Left cardiac atrium (tissue), 4 donors: ENCODE measurements at places on chromosomes 11 and 22. TPM values are rescaled to one million over a fixed set of nuclear protein-coding genes. Genes with fewer than 3 reads are reported as not detected.

Gene PATE4
- total RNA-seq, result not detected

Gene SMIM35
- total RNA-seq, result not detected

Gene ADAMTS8
- total RNA-seq, result 53.0 TPM

Gene LMNTD2
- total RNA-seq, result 0.58 TPM

Gene HORMAD2
- not detected for total RNA-seq

Gene BCO2
- total RNA-seq, result 92.2 TPM

Gene OSM
- 0.56 TPM for total RNA-seq

DNA sequence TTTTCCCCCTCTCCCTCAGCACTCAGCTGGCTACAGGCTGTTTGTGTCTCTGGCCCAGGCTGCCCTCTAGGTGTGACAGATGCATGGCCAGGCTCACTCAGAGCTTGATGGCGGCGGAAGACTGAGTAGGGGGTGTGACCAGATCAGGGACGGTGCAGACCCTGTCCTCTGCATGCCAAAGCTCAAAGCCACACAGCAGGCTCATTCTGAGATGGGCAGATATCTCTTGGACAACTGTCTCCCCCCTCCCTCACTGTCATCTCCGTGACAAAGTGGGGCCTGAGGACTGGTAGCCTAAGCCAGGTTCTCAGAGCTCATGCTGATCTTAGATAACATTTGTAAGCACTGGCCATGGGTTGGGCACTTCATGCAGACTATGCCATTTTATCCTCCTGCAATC, 231.3 kb downstream of the DSCAML1 start:
- peak; percentile 10 for DNase-seq

DNA sequence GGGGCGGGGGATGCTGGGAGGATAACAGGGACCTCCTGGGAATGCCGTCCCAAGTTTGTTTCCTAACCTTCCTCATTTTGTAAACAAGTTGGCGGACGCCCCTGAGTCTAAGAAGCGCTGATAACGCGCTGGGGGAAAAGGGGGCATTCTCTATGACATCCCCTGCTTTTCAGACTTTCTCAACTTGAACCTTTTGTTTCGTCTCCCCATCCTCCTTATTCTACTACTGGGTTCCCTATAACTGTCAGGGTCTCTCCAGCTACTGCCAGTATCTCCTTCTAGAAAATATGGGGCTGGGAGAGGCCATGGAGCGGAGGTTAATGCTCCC, 654 bp downstream of the TMEM86A start:
- DNase-seq, result no peak

GRCh38 chr11:73445980-73446379, 69.8 kb downstream of the RELT start:
- no peak for DNase-seq

DNA sequence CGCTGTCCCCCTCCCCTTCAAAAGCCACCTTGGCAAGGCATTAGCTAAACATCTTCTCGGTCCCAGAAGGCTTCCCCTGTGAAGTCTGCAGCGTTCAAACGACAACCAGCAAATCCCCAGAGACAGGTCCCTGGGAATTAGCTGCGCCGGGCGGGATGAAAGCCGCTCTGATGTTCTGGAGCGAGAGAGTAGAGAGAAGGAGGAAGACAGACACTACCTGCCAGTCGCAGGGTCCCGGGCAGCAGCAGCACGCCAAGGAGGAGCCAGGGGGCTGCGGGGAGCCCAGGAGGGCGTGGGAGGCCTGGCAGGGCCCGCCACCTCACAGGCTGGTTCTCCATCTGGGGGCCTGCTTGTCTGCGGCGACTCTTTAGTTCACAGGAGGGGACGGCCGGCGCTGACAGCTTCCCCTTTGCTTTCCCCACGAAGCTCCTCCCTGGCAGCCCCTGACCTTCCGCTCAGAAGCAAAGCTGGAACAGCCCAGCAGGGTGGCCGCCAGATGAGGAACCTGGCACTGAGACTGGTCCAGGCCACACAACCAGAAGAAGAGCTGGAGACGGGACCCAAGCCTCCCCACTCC, at the start of gene NFAM1:
Gene NFAM1 (minus strand): TSS at position 384 of the 577 bp plus-strand sequence. CDS start 46 bp downstream, at position 338.
- peak; percentile 62 for DNase-seq

DNA sequence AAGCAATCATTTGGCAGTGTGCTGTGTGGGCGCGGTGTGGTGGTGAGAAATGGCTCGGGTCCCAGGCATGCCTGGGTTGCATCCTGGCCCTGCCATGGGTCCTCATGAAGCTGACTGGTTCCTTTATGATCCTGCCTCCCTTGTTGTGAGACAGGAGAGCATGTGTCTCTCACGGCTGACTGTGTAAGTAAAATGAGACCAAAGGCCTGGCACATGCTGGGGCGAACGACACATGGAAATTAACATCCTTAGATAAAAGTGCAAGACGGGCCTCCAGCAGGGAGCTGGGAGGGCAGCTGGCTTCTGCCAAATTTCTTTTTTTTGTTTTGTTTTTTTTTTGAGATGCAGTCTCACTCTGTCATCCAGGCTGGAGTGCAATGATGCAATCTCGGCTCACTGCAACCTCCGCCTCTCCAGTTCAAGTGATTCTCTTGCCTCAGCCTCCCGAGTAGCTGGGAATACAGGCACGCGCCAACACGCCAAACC, 9.4 kb upstream of the FBLN1 start:
- DNase-seq, result peak; percentile 58

GRCh38 chr11:25597696-25598095, 734.2 kb upstream of the ANO3 start:
- no peak for DNase-seq

DNA sequence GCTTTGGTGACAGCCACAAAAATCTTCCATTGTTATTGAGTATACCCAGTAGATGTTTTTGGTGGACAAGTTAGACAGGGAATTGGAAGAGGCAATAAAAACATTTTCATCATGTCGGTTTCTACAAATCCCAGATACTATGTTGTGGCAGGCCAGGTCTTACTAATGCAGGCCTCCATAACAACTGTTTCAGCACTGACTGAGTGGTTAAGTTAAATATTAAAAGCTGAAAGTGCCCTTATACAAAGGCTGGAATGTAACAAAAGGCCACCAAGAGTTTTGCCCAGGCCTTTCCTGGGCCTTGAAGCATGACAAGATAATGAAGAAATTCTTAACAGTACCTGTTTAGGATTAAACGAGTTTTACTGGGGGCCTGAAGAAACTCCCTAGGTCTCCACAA, 29.3 kb downstream of the DMC1 start:
- no peak for DNase-seq

DNA sequence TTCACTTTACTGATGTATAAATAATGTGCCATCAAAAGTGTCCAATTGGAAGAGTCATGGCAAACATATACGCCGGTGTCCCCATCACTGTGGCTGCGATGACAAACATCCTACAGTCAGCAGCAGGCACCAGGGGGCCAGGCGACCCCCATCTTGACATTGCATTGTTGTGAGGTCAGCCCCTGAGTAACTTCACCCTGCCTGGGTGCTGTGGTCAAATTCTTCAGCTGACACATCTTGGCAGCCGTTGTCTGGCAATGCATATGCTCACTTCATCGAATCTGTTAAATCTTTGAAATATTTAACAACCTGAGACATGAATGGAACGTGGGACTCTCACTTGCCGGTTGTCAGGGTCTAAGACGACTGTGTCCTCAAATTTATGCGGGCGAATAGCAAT, 430.9 kb downstream of the BRD1 start:
- DNase-seq, result no peak

DNA sequence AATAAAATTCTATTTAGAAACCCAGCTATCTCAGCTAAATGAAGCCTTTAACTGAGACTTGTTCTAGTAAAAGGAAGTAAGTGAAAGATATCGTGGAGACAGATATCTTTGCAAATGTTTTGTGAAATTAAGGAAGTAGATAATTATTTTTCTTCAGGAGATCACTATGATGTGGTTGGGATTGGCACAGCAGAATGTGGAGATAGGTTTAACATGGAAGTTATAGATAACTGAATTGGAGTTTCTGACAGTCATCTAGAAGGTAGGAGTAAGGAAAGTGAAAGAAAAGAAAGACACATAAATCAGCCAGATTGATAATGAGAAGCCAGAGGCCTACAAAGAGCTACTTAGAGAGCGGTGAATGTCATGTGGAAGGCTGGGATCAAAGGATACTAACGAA, 4.7 kb upstream of the CASP5 start:
- no peak for DNase-seq

GRCh38 chr11:33448461-33449130, 191.4 kb downstream of the HIPK3 start:
- no peak for DNase-seq

GRCh38 chr11:20162824-20163782, 2.8 kb upstream of the DBX1 start:
- peak; percentile 26 for DNase-seq

GRCh38 chr11:113457784-113458183, 17.4 kb downstream of the DRD2 start:
- DNase-seq, result no peak

GRCh38 chr11:71917646-71918140, 10.7 kb downstream of the XNDC1N start:
- no peak for DNase-seq

DNA sequence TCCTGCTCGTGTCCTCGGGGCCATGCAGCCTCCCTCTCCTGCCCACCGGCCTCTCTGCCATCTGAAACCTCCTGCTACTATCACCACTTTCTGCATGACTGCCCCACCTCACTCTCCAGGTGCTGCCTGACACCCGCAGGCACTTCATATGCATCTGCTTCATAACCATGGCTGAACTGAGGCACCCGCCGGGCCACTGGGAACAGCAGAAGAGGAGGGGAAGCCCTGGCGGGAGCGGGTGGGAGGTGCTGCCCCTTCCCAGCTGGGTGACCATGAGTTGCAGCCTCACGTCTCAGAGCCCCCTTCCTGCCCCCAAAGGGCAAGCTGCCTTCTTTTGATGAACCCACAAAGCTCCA, 21.7 kb upstream of the PICK1 start:
- DNase-seq, result no peak

- DNase-seq, result no peak
Measured at GRCh38 chr11:35664977-35665441, 2.4 kb downstream of the TRIM44 start.

GRCh38 chr11:112751772-112752171, 209.4 kb upstream of the NCAM1 start:
- DNase-seq, result no peak

DNA sequence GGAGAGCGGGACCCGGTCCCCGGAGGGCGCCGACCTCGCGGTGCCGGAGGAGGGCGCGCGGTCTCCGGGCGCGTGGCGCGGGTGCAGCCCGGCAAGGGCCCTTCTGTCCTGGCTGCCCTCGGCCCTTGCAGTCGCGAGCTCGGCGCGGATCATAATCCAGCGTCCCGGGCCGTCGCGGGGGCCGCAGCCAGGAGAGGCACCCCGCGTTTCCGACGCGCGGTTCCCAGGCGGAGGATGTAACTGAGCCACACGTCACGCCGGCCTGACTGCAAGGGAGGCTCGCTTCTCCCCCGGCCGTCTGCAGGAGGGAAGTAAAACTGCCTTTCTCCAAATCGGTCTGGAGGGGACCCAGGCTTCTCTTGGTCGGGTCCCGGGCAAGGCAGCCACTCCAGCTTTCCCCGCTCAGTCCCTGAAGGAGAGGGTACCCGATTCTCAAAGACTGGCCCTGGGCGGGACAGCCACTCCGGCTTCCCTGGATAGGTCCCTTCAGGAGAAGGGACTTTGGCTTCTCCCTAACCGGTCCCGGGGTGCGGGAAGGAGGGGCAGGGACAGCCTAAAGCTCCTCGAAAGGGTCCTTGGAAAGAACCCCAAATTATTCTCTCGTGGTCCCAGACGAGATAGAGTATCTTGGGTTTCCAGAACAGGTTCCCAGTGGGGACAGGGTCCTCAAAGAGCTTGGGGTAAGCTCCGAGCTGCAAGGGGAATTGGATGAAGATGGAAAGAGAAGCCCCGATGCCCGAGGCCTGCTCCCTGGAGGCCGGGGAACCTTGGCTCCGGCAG, 836 bp downstream of the SPON1 start:
- DNase-seq, result peak; percentile 42

- no peak for DNase-seq
Measured at GRCh38 chr11:69380921-69381581, 87.1 kb downstream of the MYEOV start.

GRCh38 chr11:45170484-45170883, 24.0 kb downstream of the PRDM11 start:
- no peak for DNase-seq

DNA sequence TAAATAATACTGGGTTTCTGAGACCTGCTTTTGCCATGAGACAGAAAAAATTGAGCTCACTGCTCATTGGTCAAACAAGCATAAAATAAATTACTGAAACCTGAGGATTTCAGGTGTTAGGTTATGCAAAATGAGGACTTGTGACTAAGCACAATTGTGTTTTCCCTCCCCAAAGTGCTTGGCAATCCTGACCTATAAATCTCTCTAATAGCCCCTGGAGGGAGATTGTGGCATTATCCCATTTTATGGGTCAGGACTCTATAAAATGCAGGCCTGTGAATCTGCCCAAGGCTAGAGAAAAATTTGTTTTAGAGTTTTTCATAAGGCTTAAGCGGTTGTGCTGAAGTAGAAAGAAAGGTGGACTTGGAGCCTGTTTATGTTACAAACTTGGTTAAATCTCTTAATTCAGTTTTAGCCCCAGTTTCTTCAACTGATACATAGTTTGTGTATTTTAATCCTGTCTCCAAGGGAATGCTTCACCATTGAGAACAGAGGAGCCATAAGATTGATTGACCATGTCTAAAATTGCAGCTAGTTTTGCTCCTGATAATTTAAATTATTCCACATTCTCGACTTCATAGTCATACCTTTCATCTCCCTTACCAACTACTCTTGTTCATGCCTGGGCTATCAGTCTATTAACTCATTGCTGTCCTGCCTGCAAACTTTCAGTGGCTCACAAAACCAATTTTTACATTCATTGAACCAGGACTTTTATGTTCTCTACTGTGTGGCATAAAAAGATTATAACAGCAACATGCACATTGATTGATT, 63.6 kb upstream of the LRRC4C start:
- DNase-seq, result no peak

DNA sequence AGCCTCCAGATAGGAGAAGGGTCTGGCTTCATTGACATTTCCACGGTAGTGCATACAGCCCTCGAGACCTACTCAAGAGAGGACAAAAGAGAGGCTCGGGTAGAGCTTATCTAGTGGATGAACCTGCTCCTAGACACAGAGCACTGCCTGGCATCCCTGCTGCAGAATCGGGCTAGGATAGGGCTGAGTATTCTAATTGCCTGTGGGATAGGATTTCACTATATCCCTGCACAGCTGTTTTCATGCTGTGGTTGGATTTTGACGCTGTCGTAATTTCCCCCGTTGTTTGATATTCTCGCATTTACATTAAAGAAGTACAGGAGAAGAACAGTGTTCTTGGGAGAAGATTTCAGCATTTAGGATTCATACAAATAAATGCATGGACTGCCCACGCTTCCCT, 107.8 kb downstream of the KIRREL3 start:
- no peak for DNase-seq

GRCh38 chr11:121538054-121538453, 85.3 kb upstream of the SORL1-AS1 start:
- DNase-seq, result no peak

DNA sequence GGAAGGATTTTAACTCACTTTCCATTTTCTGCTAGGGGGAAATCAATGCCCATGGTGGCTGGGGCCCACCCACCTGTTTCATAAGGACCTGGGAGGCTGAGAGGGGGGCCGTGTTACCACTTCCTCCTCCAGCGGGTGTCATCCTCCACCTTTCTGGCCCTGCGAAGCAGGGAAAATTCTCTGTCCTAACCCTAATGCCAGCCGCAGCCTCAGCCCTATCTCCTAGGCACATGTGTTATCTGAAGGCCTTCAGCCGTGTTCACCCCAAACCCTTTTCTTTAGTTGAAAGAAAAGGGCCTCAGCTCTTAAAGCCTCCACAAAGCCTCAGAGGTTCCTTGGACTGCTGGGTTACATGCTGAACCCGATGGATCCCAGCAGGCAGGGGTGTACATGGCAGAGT, 55.4 kb upstream of the NECTIN1 start:
- DNase-seq, result no peak
